Stimulated activated CD4-positive, alpha-beta T cell treated with anti-CD3 and anti-CD28 coated beads, Interleukin-1b, Interleukin-23, amount 100 ng/mL, for 1 hour (primary cell): ENCODE measurements at places on chromosomes 6 and 20.
A peak's percentile ranks its signal among the peaks of the same experiment; 100 is the strongest.

DNA sequence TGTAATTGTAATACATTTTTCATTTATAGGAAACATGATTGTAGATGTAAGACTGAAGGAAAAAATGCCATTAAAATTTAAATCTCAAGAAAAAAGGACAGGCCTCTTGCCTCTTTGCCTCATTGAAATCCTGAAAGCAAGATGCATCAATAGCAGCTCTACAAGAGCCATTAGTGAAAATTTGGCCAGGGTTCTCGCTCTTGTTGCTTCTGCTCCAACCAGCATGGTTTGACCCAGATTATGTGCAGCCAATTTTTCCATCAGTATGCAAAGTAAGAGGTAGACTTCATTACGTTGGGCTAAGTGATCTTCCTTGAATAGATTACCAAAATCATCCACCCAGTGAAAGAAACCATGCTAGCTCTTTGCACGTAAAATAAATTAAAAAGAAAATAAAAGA lies 106.6 kb downstream of the SGK1 start:
- no peak for DNase-seq

- DNase-seq, result no peak
Measured at GRCh38 chr20:63698739-63699465, 2.5 kb downstream of the TNFRSF6B start.

DNA sequence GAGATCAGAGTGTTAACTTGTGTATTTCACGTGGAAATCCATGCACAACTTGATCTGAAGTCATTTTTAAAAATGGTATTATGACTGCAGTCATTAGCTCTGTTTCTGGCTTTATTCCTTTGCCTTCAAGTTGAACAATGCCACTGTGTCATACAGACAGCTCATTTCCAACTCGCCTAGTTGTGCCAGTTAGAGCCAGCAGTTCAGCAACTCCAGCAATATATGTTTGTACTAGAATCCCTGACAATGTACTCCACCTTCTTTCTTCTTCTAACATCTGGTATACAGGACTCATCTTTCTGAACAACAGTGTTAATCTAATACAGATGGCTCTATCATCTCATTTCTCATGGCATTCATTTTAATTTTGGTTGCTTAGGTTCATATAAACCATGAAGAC lies 418.3 kb upstream of the POU3F2 start:
- DNase-seq, result no peak

DNA sequence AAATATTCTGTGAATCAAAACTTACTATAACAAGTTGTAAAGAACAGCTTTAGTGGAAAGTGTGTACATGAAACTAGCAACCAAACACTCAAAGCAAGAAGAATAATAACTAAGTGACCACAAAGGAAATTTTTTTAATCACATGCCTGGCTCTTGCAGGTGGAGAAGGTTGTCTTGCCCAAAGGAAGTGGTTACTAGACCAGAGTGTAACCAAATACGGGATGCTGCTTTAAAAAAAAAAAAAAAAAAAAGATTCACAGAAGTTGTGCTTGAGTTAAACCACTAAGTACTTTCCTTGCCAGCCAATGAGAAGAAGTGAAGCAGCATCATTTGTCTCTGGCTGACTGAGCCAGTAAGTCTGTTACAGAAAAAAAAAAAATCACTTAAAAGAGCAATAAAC lies 19.1 kb upstream of the HLA-DQB1 start:
- DNase-seq, result peak; percentile 7

- no peak for DNase-seq
Measured at GRCh38 chr6:30463651-30464618, 25.4 kb upstream of the HLA-E start.

- DNase-seq, result no peak
Measured at GRCh38 chr6:148878683-148879082, 131.9 kb downstream of the UST start.

GRCh38 chr20:4119854-4120209 lies 104.5 kb upstream of the RNF24 start:
- no peak for DNase-seq

GRCh38 chr6:80217794-80218193 lies 111.3 kb downstream of the BCKDHB start:
- no peak for DNase-seq

GRCh38 chr6:36776167-36776566 lies 63.1 kb downstream of the CPNE5 start:
- no peak for DNase-seq

DNA sequence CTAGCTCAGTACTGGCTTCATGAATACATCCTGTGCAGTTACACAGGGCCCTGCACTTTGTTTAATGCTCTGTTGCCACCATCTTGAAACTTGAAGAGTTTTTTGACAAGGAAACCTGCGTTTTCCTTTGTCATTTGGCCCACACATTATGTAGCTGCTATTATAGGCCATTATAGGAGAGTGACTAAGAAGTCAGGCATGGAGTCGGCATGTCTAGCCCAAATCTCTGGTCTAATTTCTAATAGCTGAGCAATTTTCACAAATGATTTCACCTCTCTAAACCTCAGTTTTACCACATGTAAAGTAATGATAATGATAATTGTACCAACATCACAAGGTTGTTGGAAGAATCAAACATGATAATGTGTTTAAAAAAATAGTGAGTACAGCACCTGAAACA lies 67.1 kb upstream of the MYLIP start:
- DNase-seq, result no peak
